ENCODE measurements at places on chromosomes 11 and 22. TPM values are rescaled to one million over a fixed set of nuclear protein-coding genes. Genes with fewer than 3 reads are reported as not detected.

INPP5J gene
- polyA plus RNA-seq = 7.9 TPM

DNA sequence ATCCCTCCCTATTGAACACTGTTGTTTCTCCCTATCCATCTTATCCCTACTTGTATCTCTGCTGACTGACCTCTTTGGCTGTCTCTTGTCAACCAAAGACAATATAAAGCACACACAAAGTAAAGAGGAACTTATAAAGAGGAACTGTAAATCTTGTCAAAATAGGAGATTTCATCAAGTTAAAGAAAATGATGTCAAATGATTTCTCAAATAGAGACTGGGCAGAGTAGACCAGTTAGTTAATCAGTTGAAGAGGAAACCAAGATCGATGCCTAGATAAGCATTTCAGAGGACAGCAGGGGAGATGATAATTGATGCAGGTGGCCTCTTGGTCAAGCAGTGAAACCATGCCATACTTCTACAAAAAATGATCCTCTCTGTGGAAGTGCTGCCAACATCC, 22.7 kb downstream of the KCNQ1OT1 start:
- DNase-seq = no peak

SSH3 gene
- 7.8 TPM for polyA plus RNA-seq

- no peak for DNase-seq
Measured at GRCh38 chr11:111018566-111018965, 227.0 kb upstream of the POU2AF2 start.

GRCh38 chr11:134742956-134743819, 331.1 kb upstream of the B3GAT1 start:
- no peak for DNase-seq

- DNase-seq = peak; percentile 68
Measured at GRCh38 chr22:31248138-31248745, 36.1 kb downstream of the LIMK2 start.

DNA sequence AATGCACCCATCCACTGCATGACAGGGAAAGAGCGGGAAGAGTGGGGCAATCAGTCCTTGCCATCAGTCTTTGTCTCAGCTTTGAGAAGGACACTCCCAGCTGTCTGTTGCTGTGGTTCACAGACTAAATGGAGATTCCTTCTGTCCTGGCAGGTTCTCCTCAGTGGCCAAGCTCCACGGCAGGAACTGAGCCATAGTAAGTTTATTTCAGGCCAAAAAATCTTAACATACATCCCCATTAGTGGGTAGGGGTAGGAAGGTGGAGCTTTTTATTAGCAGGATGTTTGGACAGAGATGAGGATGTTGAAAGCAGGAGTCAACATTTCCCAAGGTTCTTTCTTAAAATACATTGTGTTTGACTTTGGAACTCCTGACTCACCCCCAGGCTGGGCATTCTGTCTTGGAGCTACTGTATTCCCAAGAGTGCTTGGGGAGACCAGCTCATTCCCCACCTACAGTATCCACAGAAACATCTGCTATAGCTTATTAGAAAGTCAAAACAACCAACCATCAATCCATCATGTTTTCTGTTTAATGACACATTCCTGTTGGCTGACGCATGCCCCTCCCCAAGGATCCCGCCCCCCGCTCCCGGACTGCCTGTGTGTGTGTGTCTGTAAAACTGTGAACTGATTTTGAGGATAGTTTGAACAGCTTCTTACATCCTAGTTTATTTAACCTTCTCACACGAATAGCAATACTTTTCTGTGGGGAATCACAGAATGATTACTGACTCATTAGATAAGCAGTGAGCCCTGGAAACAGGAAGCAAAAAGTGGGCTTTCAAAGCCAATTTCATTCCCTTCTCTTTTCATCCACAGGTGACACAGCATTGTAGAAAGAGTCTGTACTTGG, 109.5 kb downstream of the CCDC81 start:
- DNase-seq = peak; percentile 62

GRCh38 chr11:12680246-12680939, 6.2 kb downstream of the TEAD1 start:
- DNase-seq = peak; percentile 82

HBD gene
- polyA plus RNA-seq = not detected

DNA sequence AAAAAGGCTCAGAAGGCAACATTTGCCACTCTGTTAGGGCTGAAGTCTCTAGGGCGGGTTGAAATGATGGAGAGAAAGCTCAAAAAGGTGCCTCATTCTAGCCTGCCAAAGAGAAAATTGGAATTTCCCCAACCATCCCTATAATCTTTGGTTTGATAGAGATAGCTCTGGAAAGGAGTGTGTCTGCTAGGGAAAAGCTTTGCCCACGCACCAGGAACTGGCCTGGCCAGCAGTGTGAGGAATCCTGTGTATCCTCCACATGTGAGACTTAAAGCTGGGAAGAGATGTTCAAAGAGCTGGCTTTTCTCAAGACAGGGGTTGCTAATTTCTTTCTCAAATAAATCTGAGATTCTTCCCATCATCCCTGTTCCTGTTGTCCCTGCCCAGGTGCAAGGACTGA, 193.7 kb downstream of the OPCML start:
- no peak for DNase-seq

DNA sequence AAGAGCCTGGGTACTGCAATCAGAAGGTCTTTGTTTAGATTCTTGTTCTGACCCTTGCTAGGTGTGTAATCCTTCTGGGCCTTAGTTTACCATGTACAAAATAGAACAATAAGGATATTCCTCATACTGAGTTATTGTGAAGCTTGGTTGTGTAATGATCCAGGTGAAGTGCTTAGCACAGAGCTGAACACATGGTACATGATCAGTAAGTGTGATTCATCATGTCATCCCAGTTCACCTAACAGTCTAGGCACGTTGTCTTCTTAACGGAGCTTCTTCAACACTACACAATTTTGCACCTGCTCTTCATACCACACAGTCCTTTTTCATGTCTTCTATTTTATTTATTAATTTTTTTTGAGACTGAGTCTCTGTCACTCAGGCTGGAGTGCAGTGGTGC, 234.3 kb upstream of the TENM4 start:
- DNase-seq = no peak

DNA sequence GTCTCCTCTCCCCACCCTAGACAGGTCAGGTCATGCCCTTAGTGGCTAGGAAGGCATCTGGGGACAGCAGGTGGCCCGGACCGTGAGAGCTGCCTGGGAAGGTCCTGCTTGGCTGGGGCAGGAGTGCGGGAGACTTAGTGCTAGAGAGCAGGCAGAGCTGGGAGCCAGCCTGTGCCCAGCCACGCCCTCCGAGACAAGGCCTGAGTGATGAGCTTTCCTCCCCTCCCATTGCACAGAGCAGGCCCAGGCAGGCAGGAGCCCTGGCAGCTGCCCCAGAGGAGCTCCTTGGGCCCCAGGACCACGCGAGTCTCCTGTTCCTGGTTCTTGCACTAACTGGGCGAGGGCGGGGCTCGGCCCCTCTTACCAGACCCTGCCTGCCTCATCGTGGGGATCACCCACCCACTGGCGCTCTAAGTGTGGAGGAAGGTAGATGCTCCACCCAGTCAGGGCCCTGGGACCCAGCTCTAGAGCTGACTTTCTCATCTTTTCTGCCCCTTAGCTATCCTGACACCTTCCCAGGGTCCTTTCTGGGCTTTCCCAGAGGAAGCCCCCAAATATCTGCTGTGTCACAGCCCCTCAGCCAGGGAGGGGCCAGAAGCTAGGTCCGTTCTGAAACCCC, 44.9 kb downstream of the MACROD1 start:
- DNase-seq = peak; percentile 34

- no peak for DNase-seq
Measured at GRCh38 chr22:45305456-45306075, 4.2 kb upstream of the FAM118A start.

GRCh38 chr11:64124147-64124546, 41.8 kb downstream of the MACROD1 start:
- DNase-seq = no peak

DNA sequence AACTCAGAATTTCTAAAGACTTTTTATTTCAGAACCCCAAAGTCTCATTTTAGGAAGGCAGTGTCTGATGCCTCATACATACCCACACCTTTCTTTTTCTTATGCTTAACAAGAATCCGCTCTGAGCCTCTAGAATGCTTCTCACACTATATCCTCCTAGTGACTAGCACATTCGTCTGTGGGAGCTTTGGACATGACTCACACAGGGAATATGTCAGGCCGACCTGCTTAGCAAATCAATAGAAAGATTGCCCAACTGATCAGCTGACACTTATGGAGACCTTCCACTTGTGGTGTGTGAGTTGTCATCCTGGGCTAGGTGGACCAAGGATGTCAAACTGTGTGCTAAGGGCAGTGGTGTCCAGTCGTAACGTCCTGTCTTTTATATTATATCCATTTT, 129.9 kb upstream of the TTC12 start:
- DNase-seq = no peak

DNA sequence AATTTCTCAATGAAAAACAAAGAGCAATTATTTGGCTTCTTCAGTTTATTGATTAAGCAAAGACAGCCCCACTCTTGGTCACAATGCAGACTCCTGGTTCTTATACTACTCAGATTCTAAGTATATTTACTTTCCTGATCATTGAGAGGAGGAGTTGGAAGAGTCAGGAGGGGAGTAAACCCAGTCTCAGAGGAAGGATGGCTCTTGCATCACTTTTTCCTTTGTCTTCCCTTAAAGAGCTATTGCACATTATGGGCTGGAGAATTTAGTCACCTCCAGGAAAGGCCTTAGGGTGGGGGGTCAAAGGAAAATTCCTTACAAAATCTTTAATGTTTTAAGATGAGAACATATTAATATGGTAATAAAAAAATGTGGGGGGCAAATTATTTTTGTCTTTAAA, 8.1 kb downstream of the SLC17A6 start:
- DNase-seq = no peak

DNA sequence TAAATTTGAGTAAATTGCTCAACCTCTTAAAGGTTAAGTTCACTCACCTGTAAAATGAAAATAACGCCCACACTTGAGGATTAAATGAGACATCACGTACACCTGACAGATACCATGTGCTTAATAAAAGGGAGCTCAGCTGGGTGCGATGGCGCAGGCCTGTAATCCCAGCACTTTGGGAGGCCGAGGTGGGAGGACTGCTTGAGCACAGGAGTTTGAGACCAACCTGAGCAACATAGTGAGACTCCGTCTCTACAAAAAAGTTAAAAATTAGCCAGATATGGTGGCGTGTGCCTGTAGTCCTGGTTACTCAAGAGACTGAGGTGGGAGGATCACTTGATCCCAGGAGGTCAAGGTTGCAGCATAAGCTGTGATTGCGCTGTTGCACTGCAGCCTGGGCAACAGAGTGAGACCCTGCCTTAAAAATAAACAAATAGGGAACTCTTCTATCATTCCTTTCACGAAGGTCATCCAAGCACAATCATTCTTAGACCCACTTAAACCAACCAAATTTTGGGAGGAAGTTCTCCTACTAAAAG, 134.1 kb downstream of the BBOX1 start:
- DNase-seq = no peak

DNA sequence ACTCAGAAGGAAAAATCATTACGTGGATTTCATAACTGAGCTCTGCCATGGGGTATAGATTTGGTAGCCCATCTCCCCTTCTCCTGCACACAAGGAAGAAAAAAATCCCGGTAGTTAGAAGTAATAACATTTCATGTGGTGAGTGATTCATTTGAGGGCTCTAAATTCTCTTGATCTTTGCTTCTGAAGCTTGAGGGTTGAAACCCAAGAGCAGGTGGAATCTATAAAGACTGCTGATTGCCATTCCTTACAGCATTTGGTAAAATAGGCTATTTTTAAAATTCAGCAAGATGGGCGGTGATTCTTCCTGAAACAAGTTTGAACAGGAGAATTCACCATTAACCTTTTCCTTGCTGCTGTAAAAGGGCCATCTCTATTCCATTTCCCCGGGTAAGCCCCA, 266.1 kb downstream of the CADM1 start:
- DNase-seq = no peak

DNA sequence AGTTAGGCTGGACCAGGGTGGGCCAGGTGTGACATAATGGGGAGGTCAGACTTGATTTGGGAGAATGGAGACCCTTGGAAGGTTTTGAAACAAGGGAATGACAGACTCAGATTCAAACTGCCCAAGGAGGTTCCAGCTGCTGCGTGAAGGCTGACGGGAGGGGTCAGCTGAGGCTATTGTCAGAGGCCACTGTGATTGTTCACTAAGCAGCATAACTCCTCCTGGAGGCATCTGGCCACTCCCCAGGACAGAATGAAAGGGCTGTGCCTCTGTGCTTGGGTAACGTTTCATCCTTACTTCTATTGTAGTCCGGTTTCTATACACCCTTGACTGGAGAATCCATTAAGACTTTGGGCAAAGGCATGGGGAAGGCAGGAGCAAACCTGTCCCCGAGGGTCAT, 126.6 kb downstream of the DSCAML1 start:
- DNase-seq = no peak

MPPED2 gene
- 2.2 TPM for polyA plus RNA-seq

CCDC116 gene
- 1.2 TPM for polyA plus RNA-seq

KRTAP5-2 gene
- polyA plus RNA-seq = 0.04 TPM

GRCh38 chr22:41842996-41843970, 10.4 kb downstream of the SREBF2 start:
- no peak for DNase-seq

GRCh38 chr22:39429916-39430575, 26.8 kb upstream of the MGAT3 start:
- no peak for DNase-seq

GRCh38 chr11:69109101-69109500, 46.6 kb upstream of the SMIM38 start:
- no peak for DNase-seq

APOA1 gene
- polyA plus RNA-seq = 398 TPM

UBQLN3 gene
- not detected for polyA plus RNA-seq

- no peak for DNase-seq
Measured at GRCh38 chr11:102527684-102528083, 2.9 kb downstream of the MMP7 start.

TIMM10 gene
- 163 TPM for polyA plus RNA-seq

- peak; percentile 47 for DNase-seq
Measured at GRCh38 chr11:17528181-17528691, 16.0 kb downstream of the USH1C start.

DNA sequence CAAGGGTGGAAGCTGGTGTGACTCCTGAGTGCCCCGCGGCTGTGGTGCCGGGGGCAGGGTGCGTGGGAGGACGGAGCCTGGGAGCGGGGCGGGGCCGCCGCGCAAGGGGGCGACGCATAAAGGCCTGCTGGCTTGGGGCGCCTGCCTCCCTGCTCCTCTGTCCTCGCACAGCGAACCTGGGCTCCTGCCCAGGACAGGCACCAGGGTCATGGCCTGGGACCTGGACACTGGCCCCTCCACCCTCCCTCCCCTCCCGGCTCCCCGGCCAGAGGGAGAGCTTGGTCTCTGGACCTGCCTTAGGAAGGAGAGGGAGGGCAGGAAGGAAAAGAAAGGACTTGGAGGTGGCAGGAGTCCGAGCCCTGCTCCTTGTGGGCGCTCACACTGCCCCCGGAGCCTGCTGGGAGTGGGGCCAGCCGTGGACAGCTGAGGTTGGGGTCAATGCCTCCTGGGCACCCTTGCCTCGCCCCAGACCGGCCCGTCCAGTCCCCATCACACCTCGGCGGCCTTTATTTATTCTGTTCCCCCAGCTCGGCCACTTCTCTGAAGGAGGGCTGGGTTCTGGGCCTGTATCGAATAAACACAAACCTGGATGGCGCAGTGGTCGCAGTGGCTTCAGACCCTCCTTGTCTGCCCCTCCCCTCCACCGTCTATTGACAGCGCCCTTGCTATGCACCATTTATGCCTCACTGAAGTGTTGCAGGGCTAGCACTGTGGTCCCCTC, 8.7 kb downstream of the SLC16A8 start:
- DNase-seq = no peak

MMP8 gene
- 0.13 TPM for polyA plus RNA-seq

GRCh38 chr11:14584595-14584994, 59.0 kb upstream of the PDE3B start:
- no peak for DNase-seq

- no peak for DNase-seq
Measured at GRCh38 chr11:126189109-126189929, 22.1 kb downstream of the RPUSD4 start.

NRIP3 gene
- not detected for polyA plus RNA-seq

- no peak for DNase-seq
Measured at GRCh38 chr11:28599656-28600055, 491.5 kb downstream of the METTL15 start.
